ENCODE measurements at places on chromosomes 1 and 21.

DNA sequence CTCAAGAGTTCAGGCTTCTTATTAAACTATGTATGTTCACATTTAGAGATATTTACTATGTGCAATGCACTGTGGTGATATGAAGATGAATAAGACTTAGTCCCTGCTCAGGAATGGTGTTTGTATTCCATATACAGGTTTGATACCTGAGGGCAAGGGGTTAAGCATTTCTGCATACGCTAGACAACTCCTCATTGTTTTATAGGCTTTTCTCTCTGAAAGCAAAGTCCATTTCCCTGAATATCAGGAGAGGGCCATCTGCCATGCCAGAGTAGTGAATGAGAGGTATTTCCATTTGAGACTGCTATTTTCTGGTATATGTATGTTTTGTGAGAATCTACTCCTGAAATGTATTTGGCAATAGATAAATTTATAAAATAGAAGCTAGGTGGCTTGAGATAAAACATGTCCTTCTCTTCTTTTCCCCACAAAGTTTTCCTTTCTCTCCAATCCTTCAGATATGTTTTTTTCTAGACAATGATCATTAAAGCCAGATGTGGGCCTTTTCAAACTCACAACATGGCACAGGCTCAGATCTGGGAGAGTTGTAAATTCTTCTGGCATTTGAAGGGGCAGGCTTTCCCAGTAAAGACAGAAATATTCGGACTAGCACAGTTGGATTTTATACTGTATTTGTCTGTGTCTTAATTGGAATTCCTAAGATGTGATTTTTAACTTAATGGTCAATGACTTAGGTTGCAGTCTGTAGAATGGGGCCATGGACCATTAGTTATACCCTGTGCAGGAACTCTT is 73.3 kb upstream of the WDR26 start:
- DNase-seq, result no peak

DNA sequence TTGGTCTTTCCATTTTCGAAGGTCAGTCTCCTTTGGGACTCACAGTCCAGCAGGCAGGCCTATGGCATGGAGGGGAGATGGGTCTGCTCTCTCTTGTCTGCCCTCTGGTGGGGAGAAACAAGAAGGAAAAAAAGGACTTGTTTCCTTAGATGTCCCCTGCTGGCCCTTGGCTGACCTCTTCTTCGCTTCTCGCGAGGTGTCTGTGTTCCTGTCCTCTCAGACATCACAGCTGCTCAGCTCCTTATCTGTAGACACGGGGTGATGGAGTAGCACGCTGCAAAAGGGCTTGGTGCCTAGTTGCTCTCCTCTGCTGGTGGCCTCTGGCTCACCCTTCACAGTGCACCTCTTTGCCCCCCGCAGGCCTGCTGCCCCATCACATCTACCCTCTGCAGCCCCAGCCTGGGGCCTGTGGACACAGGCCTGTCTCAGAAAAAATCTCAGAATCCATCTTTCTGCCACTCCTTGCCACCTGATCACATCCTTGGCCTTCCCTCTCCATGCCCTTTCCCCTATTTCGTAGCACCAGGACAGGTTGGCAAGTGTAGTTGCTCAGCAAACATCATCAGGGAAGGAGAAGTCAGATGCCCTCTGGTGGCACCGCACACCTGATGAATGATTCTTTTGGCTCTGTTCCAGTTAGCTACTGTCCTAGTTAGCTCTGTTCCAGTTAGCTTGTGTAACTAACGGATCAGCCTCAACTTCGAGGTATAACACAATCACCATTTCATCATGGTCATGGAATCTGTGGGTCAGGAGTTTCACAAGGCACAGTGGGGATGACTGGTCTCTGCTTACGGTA is 18.7 kb upstream of the AK2 start:
- DNase-seq, result no peak

- no peak for DNase-seq
These were observed 37.2 kb downstream of the MRAP start for GRCh38 chr21:32335601-32336575.

GRCh38 chr1:3369446-3370076 is 84.9 kb upstream of the ARHGEF16 start:
- peak; percentile 79 for DNase-seq

DNA sequence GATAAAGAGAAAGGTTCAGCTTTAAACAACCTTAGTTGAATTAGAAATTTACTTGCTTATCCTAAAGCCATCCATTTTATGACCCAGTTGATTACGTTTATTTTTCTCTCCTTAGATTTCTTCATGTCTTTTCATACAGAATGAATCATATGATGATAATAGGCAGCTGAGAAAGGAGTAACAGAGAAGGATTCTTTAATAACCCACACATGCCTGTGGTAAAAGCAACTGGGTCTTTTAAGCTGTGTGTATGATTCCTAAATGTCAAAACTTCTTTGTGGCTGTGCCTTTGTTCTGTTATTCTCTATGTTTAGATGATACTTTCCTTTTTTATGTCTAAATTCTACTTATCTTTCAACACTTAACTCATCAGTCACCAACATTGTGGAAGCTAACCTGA is 626.5 kb downstream of the NCAM2 start:
- DNase-seq, result no peak

- DNase-seq, result no peak
These were observed 58.7 kb downstream of the KIAA0040 start for GRCh38 chr1:175133673-175134435.

GRCh38 chr1:57637155-57637554 is 213.3 kb upstream of the DAB1 start:
- DNase-seq, result no peak

DNA sequence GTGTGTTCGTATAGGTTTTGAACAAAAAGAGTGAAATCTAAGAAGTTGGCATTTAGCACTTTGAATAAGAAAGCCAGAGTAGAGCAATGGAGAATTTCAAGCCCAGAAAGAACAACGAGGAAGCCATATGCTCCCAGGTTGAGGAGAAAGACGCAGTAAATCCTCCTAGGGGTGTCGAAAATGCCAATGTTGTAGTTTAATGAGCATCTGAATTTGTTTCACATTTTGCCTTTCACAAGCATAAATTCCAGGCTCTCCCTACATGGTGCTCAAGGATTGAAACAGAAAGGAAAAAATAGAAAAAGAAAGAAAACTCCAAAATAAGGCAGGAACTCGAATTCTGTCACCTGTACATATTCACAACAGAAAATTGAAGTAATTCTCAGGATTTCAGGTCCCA is 264.7 kb upstream of the SGIP1 start:
- no peak for DNase-seq

GRCh38 chr1:180953291-180954004 is 40.8 kb downstream of the KIAA1614 start:
- DNase-seq, result no peak

DNA sequence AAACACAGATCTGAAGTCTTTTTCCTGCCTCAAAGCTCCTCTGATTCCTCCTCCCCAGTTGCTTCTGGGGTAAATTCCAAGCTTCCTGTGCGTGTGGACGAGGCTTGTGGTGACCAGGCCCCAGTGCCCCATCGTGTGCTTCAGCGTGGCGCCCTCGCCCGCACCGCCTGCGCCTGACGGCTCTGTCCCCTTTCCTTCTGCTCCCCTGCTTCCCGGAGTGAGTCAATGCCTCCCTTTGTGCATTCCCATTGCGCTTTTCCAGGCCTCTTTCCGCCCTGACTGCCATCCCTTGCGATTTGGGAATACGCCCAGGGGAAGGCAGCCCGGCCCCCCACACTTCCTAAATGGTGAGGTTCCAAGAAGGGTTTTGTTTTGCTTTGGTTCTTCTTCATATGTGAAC is 36.3 kb downstream of the FAAP20 start:
- no peak for DNase-seq

- DNase-seq, result no peak
These were observed 43.8 kb downstream of the CD53 start for GRCh38 chr1:110916669-110917306.

GRCh38 chr1:51306950-51307349 is 23.4 kb downstream of the TTC39A start:
- DNase-seq, result no peak

DNA sequence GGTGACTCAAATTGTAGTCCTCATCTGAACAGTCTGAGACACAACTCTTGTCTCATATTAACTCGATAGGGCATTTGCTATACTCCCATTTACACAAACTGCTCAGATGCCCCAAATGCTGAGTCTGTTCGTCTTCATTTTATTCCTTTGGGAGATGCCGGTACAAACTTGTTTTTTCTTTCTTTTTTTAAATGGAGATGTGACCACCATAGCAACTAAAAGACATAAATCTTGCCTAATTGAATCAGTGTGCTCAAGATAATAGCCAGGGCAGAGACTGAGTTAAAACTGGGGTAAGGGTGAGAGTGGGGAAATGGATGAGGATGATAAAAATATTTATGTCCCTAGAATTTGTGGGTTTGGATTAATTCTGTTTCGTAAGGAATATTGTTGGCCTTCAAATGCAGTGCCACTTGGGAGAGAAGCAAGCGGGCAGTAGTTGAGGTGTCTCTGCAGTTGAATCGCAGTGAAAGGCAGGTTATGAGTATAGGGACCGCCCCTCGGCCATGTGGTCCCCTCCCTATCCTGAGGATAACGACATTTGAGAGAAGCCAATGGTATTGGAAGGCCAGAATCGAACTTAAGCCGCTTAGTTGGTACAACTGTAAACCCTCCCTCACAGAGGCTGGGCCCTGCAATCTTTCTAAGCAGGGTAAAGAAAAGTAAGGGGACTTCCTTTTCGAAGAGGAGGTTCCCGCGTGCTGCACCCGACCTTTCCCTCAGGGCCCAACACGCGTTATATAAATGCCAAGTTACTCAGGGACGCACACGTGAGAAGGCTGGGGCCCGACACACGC is 859 bp upstream of the LRRC8B start:
- DNase-seq, result peak; percentile 70

GRCh38 chr1:19410393-19410792 is 74.9 kb downstream of the CAPZB start:
- no peak for DNase-seq

- DNase-seq, result no peak
These were observed 13.1 kb downstream of the FAM78B start for GRCh38 chr1:166153525-166154314.

DNA sequence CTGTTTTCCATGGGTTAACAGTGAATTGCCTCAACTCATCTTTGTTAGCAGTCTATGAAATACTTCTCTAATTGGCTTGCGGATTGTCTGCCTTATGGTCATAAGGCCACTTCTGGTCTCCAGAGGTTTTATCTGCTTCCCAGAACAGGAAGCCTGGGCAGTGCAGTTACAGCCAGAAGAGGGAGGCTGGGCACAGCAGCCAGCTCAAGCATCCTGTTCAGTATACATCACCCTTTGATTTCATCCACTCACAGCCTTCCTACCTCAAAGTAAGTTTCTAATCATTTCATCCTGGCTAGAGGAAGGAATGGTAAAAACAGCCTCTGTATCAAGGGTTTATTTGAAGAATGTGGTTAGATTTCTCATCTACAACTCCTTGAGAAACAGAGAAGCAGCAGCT is 311.5 kb upstream of the DEPDC1 start:
- no peak for DNase-seq

DNA sequence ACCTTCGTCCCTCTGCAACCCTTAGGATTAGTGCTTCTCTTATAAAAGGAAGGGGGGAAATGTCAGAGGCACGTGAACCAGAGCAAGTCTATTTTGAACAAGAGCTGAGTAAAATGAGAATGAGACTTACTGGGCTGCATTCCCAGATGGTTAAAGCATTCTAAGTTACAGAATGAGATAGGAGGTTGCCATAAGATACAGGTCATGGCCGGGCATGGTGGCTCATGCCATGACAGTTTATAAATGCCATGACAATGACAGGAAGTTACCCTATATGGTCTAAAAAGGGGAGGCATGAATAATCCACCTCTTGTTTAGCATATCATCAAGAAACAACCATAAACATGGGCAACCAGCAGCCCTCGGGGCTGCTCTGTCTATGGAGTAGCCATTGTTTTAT is 2.5 kb upstream of the AQP10 start:
- DNase-seq, result no peak

- no peak for DNase-seq
These were observed 108.8 kb downstream of the NAV1 start for GRCh38 chr1:201647722-201648065.

GRCh38 chr1:32250893-32251716 is at the start of gene LCK:
TSS of gene LCK (plus strand) at chr1:32251265. CDS start at chr1:32274330, 23,065 bp downstream.
- no peak for DNase-seq

DNA sequence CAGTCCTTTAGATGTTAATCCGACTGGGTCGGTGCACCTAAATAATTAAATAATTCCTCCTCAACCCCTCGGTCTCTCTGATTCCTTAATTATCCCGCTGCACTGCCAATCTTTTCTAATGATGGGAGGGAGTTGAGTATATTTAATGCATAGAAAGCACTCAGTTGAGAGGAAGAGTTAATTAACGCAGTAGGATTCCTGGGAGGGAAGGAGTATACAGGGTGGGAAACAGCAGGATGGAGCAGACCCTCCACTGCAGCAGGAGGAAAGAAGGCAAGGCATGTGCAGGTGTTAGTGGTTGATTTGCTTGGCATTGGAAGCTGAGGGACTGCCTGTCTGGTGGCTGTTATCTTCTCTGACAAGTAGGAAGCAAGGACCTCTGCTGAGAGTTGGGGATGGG is 9.9 kb upstream of the REN start:
- DNase-seq, result no peak

DNA sequence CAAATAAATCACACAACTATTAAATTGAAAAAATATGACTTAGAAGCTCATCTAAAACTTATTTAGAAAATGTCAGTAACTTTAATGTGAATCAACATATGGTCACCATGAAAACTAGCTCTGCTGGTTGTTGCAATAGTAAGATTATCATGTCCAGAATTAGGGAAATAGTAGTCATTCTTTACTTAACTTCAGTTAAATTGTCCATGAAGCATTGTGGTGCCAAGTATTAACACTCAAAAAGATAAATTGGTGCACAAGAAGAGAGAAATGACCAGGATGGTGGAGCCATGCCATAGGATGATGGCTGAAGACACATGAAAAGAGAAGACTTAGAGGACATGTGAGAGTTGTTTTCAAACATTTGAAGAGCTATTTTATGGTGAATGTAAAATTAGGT is 130.2 kb upstream of the PTGFR start:
- no peak for DNase-seq

DNA sequence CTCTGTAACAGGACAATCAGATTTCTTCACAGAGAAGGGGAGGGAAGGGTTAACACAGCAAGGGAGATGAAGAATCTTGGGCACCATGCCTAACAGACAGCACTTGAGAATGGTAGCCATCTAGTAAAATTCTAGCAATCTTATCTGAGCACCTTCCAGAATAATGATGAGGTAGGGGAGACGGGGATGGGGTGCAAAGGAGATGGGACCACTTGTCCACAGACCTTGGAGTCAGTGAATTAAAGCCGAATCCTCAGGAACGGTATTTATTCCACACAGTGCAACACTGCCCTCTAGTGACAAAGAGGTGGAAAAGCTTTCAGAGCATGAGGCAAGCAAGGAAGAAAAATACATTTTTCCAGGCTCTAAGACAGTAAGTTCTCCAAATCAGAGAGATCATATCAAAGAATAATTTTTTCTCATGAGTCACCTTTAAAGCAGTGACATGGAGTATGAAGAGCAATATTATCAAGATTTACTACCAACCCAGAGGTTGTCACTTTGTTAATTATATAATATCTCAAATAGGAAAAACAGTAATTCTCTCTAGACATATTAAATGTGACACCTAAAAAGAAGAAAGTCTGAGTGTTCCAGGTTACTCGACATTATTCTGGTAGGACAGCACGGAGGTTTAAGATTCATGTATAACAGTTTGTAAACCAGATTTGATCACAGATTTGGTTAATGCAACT is 43.3 kb upstream of the LPAR3 start:
- DNase-seq, result no peak

GRCh38 chr21:33865996-33866575 is 49.5 kb downstream of the ATP5PO start:
- DNase-seq, result no peak

GRCh38 chr1:161229896-161230295 is 4.0 kb downstream of the TOMM40L start:
- DNase-seq, result no peak

Measured in ascending aorta (tissue), 2 donors.